ENCODE measurements at places on chromosomes 2 and 18.

GRCh38 chr2:68031542-68032160 lies 31.2 kb downstream of the C1D start:
- DNase-seq, result peak; percentile 5

DNA sequence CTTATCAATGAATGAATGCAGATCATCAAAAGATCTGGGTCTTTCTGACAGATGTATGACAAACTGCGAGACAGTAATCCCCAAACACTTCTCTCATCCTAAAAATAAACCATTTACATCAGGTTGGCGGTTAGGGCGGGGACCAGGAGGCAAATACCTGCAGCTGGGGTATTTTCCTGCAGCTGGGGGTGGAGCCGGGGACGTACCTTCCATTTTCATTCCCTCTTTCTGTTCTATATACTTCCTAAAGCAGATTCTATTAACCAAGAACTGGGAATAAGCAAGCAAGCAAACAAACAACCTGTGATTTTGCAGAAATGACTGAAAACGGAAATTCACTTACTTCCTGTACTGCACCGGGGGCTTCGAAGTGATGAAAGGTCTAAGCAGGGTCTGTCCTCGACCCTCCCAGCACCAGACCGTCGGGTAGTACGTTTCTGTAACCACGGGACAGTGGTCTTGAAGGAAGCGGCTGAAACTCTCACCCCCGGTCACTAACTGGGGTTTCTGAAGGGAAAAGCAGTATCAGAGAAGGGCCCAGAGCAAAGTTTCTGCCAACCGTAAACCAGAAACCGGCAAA lies 1.2 kb downstream of the ABHD3 start:
- DNase-seq, result peak; percentile 18

- no peak for DNase-seq
Measured at GRCh38 chr2:160362541-160362940, 131.1 kb downstream of the RBMS1 start.

GRCh38 chr2:54648256-54648655 lies 75.2 kb upstream of the EML6 start:
- no peak for DNase-seq

DNA sequence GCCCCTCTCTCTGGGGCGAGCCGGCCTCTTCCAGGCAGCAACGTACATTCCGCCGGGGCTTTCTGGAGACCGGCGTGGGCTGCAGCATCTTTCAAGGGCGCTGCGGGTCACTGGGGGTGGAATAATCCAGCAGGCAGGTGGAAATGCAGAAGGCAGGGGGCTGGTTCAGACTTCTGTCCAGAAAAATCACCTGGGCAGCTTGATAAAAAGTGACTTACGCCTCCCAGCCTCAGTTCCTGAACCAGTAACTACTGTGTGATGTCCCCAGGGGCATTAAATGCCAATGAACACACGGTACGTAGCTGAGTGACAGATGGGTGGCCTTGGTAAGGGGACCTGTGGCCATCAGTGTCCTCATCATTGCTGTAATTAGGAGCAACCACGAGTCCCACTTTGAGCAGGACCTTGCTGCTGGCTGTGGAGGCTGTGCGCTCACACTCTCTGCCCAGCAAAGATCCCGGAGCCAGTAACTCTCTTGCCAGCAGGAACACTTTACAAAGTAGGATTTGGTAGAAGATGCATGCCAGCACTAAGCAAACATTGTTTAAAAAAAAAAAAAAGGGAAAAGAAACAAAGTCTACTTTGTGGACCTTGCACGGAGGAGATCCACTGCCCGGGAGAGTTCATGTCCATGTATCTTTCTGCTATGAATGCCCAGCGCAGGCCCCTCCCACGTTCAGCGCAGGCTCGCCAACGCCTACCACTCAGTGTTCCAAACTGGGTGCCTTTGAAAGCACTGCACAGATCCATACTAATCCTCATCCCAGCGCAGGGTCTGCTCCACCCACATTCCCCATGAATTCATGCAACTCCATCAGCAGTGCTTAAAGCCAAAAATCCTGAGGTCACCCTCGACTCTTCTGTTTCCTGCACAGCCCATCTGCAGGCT lies 177.3 kb downstream of the HDAC4 start:
- no peak for DNase-seq

DNA sequence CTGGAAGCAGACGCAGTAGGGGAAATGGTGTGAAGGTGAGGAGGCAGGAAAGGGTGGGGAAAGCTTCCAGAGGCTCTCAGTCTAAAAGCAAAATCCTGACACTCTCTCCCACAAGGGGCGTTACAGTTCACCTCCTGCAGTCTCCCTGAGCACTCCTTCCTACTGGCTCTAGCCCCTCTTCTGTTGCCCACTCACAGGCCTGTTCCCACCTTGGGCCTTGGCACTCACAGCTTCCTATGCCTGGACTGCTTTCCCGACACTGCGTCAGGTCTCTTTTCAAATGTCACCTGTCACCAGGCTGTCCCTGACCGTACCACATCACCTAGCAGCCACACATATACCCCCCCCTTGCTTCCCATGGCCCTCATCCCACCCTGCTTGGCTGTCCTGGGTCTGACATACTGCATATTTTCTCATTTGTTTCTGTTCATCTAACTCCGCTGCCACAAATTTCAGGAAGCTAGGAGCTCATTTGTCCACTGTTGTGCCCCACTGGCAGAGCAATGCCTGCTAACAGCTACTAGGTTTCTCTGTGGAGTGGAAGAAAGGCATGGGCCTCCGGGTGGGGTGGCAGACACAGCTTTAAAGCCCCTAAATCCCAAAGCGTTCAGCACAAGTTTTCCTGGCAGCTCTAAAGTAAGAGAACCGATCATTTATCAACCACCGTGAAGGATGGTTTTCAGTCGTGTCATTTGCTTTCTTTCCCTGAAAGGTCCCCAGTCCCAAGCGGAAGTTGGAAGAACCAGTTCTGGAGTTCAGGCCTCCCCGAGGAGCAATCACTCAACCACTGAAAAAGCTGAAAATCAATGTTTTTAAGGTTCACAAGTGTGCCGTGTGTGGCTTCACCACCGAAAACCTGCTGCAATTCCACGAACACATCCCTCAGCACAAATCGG lies 118.8 kb downstream of the ZNF532 start:
- no peak for DNase-seq

- DNase-seq, result no peak
Measured at GRCh38 chr2:149732001-149732685, 144.6 kb upstream of the MMADHC start.

GRCh38 chr2:223853425-223853837 lies 16.0 kb upstream of the AP1S3 start:
- DNase-seq, result no peak

DNA sequence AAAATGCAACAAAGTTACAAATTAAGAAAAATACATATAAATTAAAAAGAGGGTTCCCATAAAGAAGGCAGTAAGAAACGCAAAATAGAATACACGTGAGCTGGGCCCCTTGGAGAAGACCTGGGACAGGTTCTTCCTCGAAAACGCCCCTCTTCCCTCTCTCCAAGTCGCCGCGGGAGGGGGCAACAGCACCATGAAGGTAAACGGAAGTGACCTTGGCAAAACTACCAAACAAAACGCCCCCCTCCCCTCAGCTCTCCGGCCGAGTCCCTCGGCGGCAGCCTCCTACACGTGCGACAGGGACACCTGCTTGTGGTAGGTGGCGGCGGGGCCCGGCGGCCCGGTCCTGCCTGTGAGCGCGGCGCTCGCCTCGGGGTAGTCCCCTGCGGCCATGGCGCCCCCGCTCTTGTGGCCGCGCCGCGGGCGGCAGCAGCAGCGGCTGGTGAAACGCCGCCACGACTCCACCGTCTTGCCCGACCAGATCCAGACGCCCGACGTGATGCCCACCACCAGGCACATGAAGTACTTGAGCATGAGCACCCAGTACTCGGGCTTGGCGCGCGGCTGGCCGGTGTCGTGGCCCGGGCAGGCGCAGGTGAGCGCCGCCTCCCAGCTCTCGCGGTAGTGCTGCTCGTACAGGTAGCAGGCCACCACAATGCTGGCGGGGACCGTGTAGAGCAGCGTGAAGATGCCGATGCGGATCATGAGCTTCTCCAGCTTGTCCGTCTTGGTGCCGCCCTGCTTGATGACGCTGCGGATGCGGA lies 2.8 kb downstream of the FZD5 start:
- peak; percentile 14 for DNase-seq

DNA sequence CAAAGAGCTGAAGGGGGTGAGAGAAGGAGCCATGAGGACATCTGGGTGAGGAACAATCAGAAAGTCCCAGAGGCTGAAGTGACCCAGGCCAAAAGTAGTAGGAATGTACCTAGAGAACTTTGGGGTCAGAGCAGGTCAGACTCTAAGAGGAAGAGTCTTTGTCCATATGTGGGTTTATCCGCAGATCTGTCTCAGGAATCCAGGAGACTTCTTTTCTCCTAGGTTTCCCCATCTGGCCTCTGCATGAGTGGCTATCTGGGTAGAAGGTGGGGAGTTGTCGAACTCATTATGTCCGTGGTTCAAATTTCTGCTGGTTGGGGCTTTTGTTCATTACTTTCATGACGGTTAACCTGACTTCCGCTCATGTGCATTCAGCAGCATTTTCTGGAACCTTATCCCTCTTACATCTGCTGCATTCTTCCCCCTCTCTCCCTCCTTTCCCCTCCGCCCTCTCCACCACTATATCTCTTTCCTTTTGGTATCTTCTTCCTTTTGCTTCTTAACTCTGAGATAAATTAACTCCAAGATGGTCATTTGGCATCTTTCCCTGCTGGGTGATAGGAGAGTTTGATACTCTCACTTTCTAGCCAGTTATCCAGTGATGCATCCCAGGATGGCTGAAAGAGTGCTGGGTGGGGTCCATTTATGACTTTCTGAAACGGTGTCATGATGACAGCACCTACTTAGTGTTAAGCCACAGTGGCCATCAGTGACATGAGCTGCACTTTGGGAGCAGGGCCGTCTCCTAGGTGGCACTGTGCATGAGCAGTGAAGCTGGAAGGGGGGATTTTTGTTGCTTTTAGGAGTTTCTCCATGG lies 2.1 kb downstream of the LIPG start:
- DNase-seq, result no peak

DNA sequence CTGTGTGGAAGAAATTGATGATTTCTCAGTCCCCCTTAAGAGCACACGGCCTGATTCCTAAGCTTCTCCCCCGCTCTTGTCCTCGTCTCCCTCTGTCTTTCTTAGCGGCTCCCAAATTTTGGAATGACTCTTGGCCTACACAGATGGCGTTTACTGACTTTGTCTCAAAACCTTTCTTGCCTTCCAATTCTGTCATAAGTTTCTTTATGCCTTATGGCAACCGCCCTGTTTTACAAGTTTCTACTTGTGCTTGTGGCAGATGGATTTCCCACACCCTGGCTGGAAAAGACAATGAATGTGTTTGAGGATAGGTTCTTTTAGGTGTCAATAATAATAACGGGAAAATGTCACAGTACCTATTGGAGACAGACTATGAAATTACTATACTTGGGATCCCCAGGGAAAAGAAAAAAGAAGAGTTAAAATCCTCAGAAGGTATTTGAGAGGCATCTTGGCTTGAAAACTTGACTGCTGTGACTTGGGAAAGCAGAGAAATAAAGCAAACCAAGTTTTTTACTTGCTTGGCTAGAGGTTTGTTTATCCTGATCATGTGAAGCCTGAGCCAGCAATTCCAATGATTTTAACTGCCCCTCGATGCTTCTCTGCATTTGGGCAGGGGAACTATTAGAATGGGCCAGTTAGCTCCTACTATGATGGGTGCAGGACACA lies 276.4 kb downstream of the HRH4 start:
- no peak for DNase-seq

GRCh38 chr2:120345608-120346007 lies 328 bp upstream of the INHBB start:
- DNase-seq, result no peak

DNA sequence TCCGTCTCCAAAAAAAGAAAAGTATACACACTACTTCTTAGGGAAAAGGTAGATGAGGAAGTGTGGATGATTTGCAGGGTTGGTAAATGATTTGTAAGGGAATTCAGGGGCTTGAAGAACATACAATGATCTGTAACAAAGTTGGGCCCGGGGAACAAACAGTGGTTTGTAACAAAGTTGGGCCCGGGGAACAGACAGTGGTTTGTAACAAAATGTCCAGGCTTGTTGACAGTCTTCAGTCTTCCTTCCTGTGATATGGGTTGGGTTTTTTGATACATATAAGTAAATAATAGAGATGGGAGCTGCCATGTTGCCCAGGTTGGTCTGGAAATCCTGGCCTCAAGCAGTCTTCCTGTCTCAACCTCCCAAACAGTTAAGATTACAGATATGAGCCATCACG lies 83.3 kb upstream of the UXS1 start:
- no peak for DNase-seq

GRCh38 chr2:120820953-120821279 lies 85.2 kb downstream of the GLI2 start:
- no peak for DNase-seq

DNA sequence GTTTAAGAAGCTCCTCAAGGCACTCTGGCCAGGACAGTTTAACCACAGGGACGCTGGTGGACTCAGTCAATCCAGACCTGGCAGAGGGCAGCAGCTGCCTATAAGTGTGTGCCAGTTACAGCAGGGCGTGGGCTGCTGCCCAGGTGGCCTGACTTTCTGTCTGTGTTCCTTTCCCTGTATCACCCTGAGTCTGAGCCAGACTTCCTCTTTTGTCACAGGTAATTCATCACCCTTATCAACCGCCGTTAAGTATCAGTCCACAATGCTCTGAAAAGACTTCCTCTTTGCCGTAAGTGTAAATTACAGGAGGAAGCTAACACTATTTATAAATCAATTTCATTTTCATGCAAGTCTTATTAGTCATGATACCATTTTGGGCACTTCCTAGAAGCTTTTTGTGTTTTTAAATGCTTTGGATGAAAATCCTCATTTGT lies 7.0 kb downstream of the LPIN1 start:
- DNase-seq, result no peak

DNA sequence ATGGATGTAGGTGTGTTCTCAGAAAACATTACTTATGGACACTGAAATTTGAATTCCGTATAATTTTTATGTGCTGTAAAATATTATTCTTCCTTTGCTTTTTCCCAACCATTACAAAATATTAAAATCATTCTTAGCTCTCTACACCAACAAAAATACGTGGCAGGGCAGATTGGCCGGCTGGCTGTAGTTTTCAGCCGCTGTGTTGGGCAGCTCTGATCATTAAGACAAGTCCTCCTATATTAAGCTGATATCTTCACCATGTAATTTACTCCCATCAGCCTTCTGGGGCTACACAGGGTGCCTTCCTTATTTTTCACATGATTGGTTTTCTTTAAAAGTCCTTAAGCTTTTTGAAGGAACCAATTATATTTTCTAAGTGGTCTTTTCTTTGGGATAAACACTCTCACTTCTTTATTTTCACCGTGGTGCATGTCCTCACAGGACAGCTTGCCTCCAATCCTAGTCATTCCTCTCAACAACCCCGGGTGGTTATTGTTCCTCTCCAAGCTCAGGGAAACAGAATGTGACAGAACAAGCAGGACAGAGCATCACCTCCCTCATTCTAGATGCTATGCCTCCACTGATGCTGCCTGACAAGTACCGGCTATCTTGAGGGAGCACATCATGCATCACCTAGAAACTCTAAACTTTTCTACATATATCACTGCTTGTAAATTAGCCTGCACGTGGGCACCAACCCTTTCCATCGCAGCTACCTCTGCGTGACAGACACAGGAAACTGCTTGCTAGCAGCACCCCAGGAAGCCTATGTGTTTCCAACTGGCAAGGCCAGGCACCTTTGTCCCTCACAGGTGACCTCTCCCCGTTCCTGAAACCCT lies 362.3 kb downstream of the MYCN start:
- DNase-seq, result no peak
